ENCODE measurements at places on chromosomes 4 and X.

GRCh38 chr4:47167081-47168035 is 136.0 kb downstream of the GABRB1 start:
- DNase-seq = no peak

GRCh38 chr4:35164063-35164462 is 1080.3 kb downstream of the ARAP2 start:
- DNase-seq = no peak

GRCh38 chr4:90152024-90152423 is 24.8 kb downstream of the CCSER1 start:
- no peak for DNase-seq

DNA sequence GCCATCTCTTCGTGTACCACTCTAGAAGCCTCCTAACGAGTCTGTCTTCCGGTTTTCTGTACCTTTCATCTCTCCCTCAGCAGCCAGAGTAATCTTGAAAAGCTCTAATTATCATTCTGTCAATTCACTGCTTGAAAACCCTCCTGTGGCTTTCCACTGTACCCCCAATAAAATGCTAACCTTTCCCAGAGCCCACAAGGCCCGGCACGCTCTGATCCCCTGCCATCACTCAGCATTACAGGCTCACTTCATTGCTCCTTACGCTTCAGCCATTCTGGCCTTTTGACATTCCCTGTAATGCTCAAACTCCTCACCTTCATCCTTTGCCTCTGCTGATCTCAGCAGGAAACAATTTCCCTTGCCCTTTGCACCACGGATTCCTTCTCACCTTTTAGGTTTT is 112.9 kb downstream of the ARHGAP10 start:
- no peak for DNase-seq

DNA sequence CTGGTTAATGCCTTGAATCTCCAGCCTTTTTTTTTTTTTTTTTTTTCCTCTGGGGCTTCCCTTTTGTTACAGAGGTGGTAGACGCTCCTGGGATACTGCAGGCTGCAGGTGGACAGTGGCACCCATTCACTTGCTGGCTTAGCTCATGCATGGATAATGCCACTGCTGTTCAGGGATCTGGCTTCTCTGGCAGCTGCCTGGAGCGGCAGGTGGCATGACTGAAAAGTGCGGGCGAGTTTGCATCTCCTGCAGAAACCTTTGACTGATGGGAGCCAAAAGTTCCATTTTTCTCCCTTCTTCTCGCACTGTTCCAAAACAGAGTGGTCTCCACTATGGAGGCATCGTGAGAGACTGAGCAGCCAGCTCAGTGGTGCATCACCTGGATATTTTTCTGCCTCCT is 5.9 kb upstream of the STIM2 start:
- DNase-seq = no peak

DNA sequence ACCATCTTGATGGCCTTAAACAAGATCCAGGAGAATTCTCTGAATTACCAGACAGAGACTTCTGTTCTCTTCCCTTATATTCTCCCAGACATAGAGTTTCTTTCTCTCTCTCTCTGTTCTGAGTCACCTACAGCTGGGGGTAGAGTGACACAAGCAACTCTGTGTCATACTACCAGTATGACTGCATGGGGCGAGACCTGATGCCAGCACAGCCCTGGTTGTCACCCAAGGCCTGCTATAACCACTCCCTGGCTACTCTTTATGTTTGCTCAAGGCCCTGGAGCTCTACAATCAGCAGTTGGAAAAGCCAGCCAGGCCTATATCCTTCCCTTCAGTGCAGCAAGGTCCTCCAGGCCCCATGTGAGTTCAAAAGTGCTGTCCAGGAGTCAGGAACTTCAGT is 114.2 kb upstream of the TENT5D start:
- DNase-seq = no peak

- no peak for DNase-seq
Measured at GRCh38 chr4:38130884-38131283, 170.7 kb downstream of the PTTG2 start.

GRCh38 chr4:158458271-158458895 is 63.3 kb upstream of the RXFP1 start:
- DNase-seq = no peak

Data from stimulated activated CD8-positive, alpha-beta memory T cell treated with anti-CD3 and anti-CD28 coated beads, Interleukin-7, amount 100 ng/mL, for 1 hour (primary cell).